ENCODE measurements at places on chromosomes 5 and 9.

GRCh38 chr9:114324492-114324891 lies 1.6 kb downstream of the ORM1 start:
- no peak for DNase-seq

GRCh38 chr5:159490507-159490906 lies 160.2 kb upstream of the IL12B start:
- DNase-seq, result no peak

GRCh38 chr9:101707721-101708120 lies 30.7 kb downstream of the GRIN3A start:
- no peak for DNase-seq

DNA sequence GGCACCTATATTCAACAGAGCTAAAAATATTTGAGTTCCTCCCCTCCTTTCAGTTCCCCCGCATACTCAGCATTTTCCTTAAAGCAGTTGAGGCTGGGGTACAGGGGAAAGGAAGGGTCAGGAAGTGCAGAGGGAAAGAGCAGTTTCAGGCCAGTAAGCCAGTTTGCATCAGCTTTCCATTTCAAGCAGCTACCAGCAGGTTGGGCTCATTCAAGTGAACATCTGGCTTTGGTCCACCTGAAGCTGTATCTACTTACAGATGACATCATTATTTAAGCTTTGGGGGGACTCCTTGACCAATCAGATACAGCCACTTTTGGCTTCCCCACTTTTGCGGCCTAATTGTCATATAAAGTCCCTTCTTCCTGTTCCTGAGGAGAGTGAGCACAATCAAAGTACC lies 8.2 kb upstream of the ACO1 start:
- DNase-seq, result no peak

DNA sequence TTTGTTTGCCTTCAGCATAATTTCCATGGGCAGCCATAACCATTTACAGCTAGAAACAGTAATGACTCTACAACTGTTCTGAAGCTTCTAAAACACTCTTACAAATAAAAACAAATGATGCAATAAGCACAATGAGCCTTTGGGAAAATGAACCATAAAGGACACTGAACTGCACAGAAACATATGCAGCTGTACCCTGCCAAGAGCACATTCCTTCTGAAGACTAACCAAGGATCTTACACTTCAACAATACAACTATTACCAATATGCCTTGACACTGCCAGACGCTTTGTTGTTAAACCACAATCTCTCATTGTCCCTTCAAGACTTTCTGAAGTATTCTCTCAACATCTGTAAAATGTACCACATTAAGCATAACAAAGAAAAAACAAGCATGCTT lies 104.2 kb upstream of the HMHB1 start:
- no peak for DNase-seq

DNA sequence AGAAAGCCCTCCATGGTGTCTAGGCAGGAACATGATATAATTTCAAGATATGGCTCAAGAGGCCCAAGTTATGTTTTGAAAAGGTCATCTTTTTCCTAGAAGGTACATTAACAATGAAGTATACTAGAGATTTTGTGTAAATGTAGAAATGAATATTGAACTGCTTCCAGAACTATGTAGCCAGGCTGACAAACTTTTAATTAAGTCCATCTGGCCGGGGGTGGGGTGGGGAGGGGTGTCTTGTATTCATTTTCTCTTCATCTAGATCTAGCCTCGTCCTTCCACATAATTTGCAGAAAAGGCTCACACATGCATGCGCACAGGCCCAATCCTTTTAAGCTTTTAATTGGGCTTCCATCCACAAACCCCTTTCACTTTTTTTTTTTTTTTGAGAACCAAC lies 323.3 kb downstream of the ARL15 start:
- DNase-seq, result no peak

GRCh38 chr9:16726718-16727451 lies 143.6 kb downstream of the BNC2 start:
- peak; percentile 45 for DNase-seq

GRCh38 chr9:76707510-76707909 lies 56.7 kb upstream of the PCA3 start:
- no peak for DNase-seq

GRCh38 chr5:61617995-61618525 lies 286.0 kb downstream of the ZSWIM6 start:
- DNase-seq, result no peak

GRCh38 chr9:129382281-129383018 lies 204.4 kb upstream of the IER5L start:
- no peak for DNase-seq

DNA sequence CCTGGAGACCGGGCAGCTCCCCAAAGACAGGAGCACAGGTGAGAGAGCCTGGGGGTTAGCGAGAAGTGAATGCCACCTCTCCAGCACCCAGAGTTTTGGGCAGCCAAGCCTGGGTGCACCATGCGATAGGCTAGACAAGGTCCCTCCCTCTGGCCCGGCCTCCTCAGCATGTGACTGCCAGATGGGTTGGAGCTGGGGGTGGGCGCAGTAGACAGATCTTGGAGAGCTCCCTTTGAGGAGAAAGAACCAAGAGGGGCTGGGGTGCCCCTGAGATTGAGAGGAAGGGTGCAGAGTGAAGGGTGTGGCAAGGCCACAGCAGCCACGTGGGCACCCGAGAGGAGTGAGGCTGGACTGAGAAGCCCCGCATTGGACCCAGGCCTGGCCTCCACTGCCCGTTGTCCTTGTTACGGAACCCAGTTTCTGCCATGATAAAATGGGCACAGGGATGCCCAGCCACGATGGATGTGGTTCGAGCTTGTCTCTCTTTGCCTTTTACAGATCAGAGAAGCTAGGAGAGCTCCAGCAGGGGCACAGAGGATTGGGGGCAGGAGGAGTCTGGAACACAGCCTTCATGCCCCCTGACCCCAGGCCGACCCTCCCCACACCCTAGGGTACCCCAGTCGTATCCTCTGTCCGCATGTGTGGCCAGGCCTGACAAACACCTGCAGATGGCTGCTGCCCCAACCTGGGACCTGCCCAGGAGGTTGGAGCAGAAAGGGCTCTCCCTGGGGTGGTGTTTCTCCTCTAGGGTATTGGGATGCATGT lies 1.4 kb downstream of the TMEM141 start:
- no peak for DNase-seq

DNA sequence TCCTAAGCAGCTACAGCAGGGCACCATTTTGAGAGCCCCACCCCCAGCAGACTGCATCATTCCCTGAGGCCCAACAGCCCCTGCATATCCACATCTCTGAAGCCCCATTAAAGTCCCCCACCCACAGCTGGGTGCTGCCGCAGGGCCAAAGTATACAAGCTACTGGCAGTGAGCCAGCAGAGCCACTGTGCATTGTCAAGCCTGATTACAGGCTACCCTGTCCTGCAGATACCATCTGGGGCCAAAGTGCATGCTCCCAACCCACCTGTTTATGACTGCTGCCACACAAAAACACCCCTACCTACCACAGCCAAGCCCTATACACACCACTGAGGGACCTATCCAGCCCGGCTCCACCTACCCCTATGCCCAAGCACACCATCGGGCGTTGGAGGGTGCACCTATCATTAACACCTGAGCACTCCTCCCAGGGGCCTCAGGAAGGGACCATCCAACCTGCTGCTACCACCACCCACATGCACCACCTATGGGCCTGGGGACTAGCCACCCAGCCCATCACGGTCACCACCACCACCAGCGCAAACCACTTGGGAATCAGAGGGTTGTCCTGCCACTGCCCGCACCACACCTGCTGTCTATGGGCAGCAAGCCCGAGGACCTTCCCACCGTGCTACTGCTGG lies 105.0 kb downstream of the PLPP1 start:
- no peak for DNase-seq

GRCh38 chr9:22030101-22030598 lies 21.0 kb upstream of the CDKN2B start:
- no peak for DNase-seq

GRCh38 chr9:105144841-105145240 lies 99.6 kb upstream of the SLC44A1 start:
- no peak for DNase-seq

GRCh38 chr5:41686767-41687166 lies 176.4 kb upstream of the PLCXD3 start:
- DNase-seq, result no peak

GRCh38 chr9:131986089-131986488 lies 93.6 kb downstream of the MED27 start:
- no peak for DNase-seq

DNA sequence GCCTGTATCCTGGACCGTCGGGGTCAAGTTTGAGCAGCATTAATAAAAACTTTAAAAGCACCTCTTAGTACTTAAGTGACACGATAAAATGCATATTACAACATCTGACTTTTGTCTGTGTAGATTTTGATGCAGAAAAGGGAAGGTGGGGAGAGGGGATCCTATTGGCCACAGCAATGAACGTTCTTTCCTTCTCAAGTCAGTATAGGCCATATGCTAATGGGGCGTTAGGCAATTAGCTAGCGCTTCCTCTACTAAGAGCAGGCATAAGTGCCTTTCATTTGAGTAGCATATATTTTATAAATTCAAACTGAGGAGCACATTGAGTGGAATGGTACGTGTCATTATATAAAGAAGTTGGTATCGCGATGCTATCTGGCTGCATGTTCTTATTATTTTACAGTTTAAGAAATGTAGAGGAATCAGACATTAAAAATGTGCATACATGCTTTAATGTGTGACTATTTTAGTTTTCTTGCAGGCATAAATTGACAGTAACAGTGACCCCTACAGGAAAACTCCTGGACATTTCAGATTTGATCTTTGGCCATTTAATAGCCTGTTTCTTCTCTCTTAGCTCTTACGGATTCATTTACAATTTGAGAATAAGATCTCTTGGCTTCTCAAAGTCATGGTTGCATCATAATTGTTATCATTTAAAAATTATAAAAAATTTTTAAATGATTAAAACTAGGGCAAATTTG lies 1.1 kb upstream of the GNA14 start:
- no peak for DNase-seq

DNA sequence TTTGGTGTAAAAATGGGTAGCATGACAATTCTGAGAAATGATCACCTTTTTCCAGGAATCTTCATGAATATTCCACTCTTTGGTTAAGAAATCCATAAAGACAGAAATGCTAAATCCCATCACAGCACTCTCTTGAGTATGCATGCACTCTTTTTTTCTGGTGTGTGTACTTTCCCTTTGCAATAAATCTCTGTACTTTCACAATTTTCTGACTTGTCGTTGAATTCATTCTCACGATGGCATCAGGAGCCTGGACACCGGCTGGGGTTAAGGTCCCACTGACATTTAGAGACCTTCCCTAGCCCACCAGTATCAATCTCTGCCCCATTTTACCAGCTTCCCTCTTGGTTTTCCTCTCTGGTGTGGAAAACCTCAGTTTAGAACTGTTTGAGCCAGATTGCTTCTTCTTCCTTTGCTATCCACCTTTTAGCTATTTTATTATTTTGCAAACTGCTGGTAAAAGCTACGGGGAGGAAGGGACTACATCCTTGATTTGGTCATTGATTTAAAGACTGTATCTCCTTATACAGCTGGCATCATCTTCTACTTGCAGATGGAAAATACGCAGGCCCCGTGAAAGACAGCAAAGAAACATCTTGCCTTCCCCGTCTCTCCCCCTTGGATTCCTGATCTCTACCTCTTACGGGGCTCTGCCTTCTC lies 59.9 kb upstream of the ZFR start:
- DNase-seq, result no peak

DNA sequence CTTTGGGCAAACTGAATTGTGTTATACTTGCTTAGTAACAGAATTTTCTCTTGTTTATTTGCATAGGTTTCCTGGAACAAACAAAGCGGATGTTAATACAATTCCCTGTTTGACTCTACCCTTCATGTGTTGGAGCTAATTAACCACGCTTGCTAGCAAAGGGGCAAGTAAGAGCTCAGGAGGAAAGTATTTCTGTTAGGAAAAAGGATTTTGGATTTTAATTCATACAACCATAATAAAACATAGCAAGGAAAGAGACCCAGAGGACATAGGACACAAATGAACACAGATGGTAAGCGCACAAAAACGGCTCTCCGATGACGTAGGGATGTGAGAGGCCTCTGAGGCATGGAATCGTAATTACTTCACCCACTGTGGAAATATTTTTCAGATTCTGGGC lies 5.1 kb upstream of the DCAF12 start:
- DNase-seq, result no peak

DNA sequence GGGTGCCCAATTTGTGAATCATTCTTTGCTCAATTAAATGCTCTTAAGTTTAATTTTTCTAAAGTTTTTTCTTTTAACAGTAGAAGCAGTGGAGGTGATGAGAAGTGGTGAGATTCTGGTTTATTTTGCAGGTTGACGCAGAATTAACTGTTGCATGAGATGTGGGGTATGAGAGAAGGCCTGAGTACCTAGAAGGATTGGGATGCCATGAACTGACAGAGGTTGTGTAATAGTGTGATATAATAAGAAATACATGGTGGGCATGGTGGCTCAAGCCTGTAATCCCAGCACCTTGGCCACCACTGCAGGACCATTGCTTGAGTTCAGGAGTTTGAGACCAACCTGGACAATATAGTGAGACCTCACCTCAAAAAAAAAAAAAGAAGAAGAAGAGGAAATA lies 8.4 kb upstream of the SH3TC2 start:
- no peak for DNase-seq

DNA sequence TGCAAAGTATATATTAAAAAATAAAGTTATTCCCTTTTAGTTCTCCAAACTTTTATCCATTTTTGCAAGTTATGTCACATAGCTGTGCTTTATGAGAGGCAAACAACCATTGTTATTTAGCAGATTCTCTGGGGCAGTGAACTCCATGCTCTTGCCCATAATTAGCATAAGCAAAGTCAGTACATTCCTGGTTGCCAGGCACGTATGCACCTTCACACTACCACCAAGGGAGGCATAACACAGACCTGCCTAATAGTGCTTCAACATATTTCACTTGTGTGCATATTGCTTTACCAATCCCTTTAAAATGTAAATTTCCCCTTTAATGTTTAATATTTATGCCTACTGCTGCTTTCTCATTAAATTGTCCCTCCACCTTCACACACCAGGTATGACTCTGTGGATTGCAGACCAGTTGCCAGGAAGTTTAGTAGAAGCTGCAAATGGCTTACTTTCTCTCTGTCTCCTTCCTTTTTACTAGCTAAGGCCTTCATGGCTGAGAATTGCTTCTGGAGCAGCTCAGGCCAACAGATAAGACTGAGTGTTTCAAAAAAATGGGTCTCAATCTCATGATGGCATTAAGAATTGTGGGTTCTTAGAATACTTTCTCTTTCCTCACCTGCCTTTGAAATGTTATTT lies 388.2 kb downstream of the PRR16 start:
- DNase-seq, result no peak

DNA sequence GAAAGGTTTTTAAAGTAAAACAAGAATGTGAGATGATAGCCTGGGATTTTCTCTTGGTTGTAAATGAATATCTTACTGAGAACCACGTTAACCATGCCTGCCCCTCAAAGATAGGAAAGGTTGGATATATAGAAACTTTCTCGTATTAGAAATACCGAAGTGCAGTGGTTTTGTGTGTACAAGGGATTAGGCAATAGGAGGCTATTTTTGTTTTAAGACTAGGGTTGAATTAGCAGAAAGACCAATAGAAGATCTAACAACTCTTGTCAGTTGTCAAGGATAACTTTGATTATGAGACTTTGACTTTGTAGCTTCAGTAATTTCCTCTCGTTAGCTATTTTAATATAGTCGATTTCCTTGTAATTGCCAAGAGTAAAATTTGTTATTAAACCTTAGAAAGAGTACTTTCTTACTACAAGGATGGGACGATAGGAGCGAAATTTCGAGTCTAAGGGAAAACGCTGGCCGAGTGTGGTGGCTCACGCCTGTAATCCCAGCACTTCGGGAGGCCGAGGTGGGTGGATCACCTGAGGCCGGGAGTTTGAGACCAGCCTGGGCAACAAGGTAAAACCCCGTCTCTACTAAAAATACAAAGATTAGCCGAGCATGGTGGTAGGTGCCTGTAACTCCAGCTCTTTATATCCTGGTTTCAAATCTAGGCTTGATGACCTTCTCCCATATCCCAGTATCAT lies 838 bp downstream of the POLK start:
- DNase-seq, result no peak

- DNase-seq, result no peak
These were observed 153.2 kb upstream of the MAST4 start for GRCh38 chr5:66442951-66443445.

Data from HEK293T (cell line).